SHP77 (cell line): ENCODE measurements at places on chromosomes 5 and 9.

GRCh38 chr9:109923471-109923760 is 143.4 kb downstream of the PALM2AKAP2 start:
- no peak for DNase-seq

DNA sequence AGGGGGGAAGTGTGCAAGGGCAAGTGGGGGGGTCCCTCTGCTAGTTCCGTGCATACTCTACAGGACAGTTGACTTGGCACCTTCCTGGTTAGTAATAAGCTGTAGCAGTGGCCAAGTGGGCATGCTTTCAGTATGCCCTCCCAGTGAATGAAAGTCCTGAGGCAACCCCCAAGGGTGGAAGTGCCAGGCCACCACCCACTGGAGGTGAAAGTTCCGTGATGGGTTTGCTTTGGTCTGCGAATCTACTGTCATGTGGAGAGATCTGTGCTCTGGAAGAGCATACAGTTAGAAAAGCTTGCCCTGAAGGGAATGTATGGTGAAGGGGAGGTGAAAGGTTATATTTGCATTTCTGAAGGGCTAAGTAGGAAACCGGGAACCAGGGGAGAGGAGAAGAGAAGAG is 10.3 kb downstream of the FXN start:
- DNase-seq: no peak

- peak; percentile 60 for DNase-seq
Observed at GRCh38 chr5:16736158-16736995, 119.6 kb upstream of the RETREG1 start.

DNA sequence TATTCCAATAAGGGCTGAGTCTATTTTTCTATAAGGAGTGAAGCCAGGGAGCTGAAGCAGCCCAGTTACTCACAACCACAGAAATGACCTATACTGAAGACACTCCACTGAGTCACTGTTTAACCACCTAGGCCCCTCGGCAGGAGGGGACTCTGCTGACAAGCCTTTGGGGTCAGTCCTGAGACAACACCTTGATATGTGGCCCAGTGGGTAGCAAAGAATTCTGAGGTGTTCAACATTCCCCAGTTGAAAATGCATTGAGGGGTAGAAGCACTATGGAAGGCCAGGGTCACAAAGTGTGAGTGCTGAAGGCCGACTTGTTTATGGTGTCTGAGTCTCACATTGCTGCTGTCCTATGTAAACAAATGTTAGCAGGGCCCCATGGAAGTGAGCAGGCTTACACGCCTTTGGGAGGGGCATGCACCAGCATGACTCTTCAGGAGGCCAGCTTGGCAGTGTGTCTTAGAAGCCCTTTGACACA is 112.6 kb upstream of the NFIL3 start:
- no peak for DNase-seq

DNA sequence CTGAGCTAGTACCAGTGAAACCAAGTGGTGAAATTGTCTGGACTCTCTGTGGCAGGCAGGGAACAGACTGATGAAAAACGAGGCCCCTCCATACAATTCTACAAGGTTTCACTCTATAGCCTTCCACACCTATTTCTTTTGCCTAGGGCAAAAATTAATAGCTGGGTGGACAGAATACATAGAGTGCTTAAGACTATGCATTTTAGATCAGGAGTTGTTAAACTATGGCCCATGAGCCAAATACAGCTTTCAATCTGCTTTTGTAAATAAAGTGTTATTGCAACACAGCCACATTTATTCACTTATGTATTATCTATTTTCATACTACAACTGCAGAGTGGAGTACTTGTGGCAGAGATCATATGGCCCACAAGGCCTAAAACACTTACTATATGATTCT is 45.2 kb downstream of the SH3TC2 start:
- no peak for DNase-seq

- no peak for DNase-seq
Observed at GRCh38 chr9:83065233-83065632, 2.3 kb upstream of the RASEF start.

- DNase-seq: no peak
Observed at GRCh38 chr5:10525124-10525495, 38.8 kb upstream of the ANKRD33B start.

- DNase-seq: peak; percentile 28
Observed at GRCh38 chr5:151958111-151958510, 33.5 kb upstream of the GLRA1 start.

- no peak for DNase-seq
Observed at GRCh38 chr9:80602291-80602690, 1030.5 kb downstream of the TLE4 start.

- no peak for DNase-seq
Observed at GRCh38 chr5:34899066-34899465, 16.2 kb downstream of the RAD1 start.

- DNase-seq: no peak
Observed at GRCh38 chr9:131969469-131969989, 110.1 kb downstream of the MED27 start.

DNA sequence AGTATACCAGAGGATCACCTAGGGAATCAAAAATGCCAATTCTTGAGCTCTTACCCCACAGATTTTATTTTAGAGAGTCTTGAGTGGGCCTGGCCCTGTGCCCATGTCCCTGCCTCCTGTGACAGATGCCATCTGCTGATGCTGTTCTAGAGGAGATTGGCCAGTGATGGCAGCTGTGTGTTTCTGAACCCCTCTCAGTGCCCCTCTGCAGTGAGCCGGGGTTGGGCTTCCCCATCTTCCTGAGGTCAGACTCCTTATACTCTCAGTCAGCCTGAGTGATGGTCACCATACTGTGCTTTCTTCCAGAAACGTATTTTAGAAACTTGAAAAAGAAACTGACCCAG is 6.1 kb downstream of the PTCD2 start:
- no peak for DNase-seq

DNA sequence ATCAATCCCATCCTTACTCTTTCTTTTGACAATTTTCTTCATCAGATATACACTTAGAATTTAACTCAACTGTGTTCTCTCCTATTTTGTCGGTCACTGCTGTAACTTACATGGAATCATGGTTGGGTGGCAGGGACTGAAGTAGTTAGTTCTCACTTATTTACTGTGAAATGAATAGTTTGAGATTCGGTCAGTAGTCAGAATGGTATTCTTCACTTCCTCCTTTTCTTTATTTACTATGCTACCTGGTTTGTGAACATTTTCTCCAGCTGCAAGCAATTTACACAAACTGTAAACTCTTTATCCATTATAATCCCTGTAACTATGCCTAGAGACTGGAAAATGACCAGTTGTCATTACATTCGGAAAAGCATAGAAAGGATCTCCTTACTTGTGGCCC is 41.5 kb upstream of the GDNF start:
- DNase-seq: no peak

DNA sequence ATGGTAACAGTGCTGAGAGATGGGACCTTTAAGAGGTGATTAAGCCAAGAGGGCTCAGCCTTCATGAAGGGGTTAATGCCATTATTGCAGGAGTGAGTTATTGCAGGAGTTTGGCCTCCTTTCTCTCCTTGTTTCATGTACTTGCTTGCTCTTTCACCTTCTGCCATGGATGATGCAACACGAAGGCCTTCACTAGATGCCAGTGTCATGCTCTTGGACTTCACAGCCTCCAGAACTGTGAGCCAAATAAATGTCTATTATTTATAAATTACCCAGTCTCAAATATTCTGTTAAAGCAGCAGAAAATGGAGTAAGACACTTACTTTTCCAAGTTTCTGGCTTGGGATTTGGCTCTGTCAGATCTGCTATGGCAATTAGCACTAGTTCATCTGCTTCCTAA is 38.4 kb upstream of the RECK start:
- no peak for DNase-seq

DNA sequence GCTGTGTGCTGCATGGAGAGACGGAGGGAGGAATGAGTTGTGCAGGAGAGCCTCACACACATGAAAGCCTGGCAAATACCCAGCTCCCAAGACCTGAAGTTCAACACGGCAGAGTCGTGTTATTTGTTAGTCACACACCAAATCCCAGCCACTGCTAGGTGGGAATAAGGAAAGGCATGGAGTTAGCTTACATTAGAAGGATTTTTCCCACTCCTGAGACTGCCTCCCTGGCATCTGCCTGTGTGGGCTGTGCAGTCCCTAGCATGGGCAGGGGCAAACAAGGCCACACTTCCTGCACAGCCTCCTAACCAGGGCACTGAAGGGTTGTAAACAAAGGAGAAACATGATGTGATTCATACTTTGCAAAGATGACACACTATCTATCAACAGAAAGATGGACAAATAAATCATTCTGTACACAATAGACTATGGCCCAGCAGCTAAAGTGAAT is 306.8 kb downstream of the SPOCK1 start:
- peak; percentile 38 for DNase-seq

GRCh38 chr5:118270526-118270925 is 717.8 kb downstream of the DTWD2 start:
- DNase-seq: no peak

DNA sequence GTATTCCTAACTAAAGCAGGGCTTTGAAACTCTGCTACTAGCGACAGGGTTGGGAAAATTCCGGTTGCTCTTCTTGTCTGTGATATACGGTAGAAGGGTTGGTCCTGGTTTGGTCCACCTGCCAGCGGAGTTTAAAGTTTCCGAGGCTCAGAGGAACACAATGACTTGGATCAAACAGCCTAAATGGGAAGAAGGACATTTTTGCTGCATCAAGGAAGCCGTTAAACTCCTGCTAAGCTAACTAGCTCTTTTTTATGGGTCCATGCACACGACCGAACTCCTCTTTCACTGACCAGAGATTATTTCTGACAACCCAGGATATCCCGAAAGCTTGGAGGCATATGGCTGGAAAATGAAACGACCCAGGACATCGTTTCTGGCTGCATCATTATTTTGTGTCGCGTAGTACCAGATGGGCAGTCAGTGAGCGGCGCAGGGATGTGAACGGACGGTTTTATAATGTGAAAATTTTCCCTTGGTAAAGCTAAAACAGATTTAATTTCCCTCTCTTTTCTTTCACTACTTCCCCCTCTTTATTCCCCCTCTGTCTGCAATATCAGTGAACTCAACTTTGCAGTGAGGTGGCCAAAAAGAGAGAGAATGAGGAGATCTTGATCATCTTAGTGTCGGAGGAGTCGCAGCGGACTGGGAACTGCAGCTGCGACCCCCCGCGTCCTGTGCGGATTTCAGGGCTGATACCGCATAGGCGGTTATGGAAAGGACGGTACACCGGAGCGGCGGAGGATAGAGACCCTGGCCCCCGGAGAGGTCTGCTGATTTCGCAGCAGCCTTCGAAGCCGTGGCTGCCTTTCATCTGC is at the start of gene LURAP1L:
LURAP1L (plus strand) TSS at position 160 of the 818 bp plus-strand sequence. CDS start 696 bp downstream, outside the sequence.
- DNase-seq: peak; percentile 35

DNA sequence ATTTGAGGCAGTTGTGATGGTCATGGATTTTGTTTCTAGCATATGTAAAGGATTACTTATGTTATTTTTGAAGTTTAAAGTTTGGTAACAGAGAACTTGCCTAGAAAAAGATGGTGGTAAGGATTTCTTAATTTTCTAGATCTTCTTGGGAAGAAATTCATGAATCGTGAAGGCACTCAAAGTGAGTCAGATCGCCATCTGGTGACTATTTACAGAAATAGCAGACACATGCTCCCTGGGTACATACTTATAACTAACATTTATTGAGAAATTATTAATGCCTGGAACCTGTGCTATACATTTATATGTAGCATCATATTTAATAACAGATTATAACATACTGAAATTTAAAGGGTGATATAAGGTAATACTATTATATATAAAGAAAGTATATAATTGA is 299.7 kb downstream of the IZUMO3 start:
- DNase-seq: no peak
